A673 (cell line): ENCODE measurements at places on chromosomes 7 and 10. TPM values are rescaled to one million over a fixed set of nuclear protein-coding genes. Genes with fewer than 3 reads are reported as not detected.

Gene TAS2R5
- 0.43 and 0.72 TPM in 2 replicates for total RNA-seq

Gene ZSCAN21
- 17.2 and 21.7 TPM in 2 replicates for total RNA-seq

Gene HPSE2
- not detected in 2 replicates for total RNA-seq

Gene SCIN
- 0.09 and 0.39 TPM in 2 replicates for total RNA-seq

Gene DHX32
- total RNA-seq, result 36.2 and 45.4 TPM in 2 replicates

Gene LMTK2
- total RNA-seq, result 20.6 TPM in 2 replicates

Gene PPP1R17
- total RNA-seq, result not detected in 2 replicates

Gene KIN
- 14.9 and 16.3 TPM in 2 replicates for total RNA-seq

Gene LFNG
- total RNA-seq, result 8.7 and 11.7 TPM in 2 replicates

Gene CHAT
- 0.24 and 0.56 TPM in 2 replicates for total RNA-seq

Gene CTAGE8
- 2.1 and 2.8 TPM in 2 replicates for total RNA-seq

DNA sequence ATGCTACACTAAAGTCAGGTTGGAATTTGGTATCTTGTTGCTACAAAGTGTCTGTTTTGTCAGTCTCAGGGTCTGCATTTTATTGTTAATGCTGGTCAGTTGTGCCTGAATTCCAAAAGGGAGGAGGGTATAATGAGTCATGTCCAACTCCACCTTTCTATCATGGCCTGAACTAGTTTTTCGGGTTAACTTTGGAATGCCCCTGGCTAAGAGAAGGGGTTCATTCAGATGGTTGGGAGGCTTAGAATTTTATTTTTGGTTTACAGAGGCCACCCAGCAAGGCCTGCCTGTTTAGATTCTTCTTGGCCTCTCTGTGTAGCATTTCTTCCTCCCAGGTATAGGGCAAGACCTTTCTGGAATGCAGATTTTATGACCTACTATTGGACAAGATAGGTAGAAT is 93.2 kb downstream of the SKIDA1 start:
- no peak for DNase-seq

GRCh38 chr7:78794101-78794500 is 659.4 kb downstream of the MAGI2 start:
- DNase-seq, result no peak

- no peak for DNase-seq
Observed at GRCh38 chr7:132077971-132078685, 498.1 kb downstream of the PLXNA4 start.

DNA sequence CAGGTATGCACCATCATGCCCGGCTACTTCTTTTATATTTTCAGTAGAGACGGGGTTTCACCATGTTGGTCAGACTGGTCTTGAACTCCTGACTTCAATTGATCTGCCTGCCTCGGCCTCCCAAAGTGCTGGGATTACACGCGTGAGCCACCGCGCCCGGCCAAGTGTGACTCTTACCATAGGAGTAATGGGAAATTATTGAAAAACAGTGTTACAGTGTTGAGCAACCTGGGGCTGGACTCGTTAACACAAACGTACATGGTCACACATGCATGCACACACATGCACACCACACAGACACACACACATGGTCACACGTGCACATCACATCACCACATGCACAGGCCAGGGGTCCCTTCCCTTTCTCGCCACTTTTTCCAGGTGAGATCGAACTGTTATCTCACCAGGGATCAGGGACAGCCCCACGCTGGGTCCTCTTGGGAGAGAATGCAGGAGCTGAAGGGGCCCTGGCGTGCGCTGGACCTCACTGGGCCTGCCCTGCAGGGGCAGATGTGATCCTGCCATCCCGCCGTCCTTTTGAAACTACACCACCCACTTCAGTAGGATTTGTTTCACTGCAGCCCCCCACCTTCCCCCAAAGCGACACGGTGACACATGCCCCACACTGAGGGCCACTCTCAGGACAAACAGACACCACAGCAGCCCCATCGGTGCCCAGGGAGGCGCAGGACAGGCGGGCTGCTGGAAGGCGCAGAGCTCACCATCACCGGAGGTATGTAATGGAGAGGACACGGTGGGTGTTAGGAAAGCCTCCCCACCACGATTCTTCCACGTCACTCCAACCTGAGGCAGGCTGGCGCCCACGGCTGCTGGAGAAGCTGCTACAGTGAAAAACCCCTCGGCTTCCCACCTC is 10.2 kb downstream of the RADIL start:
- DNase-seq, result no peak

DNA sequence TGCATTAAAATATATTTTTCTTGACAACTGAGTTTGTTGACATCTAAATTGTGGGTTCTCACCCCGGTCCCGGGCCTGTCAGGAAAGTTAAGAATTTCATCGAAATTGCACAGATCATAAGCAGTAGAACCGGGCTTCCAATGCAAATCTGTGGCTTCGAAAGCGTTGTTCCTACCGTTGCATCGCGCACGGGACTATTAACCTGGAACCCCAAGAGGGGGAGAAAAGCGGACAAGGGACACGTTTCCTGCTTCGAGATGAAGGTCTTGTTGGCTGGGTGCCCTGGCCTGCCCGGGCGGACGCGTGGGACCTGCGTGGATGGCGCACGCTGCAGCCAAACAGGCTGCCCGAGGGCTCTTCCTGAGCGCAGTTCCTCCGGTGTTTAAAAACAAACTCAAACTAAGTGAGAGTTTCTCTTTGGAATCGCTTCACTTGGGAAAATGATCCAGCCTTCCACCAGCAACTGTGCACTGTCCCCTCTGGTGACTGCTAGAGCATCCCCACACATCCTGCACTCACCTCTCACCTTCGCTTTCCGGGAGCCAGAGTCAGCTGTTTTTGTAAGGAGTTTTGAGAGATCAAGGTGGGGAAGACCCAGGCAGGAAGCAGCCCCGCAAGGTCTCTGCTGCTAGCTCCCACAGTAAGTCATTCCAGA is 5.1 kb upstream of the TBX20 start:
- DNase-seq, result no peak

- DNase-seq, result peak; percentile 29
Observed at GRCh38 chr7:55366461-55367070, 1.4 kb downstream of the LANCL2 start.

DNA sequence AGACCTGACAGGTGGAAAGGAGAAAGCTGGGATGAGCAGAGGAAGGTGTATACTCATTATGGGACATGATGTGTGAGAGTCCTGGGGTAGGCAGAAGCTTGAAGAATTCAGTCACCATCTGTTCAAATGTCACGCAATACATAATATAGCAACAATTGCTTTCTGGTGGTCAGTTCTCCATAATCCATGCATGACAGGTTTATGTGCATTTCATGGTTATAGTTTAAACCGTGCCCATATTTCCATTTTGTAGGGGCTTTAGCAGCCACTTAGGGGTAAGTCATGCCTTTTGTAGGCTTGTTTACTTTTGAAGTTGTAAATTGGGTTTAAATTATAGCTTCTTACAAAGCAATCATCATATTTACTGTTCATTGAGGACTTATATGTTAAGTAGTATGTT is 158.8 kb downstream of the NXPH1 start:
- no peak for DNase-seq

DNA sequence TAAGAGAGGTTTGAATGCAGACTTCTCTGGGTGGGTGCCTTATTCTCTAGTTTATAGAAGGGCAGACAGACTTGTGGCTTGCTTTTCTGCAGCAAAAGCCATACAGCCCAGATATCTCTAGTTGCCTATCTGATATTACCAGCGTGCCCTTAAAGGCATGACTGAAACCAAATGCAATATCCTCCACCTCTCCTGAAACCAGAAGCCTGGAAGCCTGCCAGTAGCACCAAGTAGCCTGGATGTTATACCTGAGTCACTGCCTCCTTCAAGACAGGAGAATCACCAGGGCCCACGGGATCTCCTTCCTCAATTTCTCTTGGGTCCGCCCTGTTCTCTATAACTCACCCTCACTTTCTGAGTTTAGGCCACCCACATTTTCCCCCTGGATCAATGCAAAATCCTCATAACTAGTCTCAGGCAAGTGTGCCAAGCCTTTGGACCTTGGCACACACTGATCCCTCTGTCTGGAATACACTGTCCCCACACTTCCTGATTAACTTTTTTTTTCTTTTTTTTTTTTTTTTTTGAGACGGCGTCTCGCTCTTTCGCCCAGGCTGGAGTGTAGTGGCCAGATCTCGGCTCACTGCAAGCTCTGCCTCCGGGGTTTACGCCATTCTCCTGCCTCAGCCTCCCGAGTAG is 638.4 kb downstream of the GALNT17 start:
- no peak for DNase-seq

DNA sequence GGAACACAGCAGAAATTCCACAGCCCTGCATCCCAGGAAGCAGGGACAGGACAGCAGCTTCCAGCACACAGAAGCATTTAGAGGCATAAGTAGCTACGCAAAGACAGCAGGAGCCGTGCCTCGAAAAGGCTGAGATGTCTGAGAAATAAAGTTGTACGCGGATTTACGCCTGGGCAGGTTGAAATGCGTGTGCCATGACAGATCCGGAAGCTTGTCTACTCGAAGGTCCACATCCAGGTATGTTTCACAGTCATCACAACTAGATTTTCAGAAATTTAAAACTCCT is 26.1 kb downstream of the DIP2C start:
- DNase-seq, result no peak

- no peak for DNase-seq
Observed at GRCh38 chr7:35695473-35695850, 527 bp upstream of the HERPUD2 start.

DNA sequence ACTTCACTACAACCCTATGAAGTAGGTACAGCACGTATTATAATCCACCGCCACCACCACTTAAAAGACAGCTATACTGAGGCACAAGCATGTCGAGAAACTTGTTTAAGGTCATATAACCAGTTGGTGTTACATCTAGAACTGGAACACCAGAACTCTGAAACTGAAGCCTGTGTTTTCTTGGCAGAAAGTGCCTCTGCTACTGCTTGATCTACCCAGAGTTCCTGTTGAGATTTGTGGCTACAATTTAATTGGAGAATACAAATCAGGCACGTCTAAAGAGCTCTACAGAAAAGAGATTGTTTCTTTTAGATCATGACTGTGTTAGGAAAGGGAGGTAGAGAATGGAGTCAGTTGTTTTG is 4.3 kb upstream of the ADD3 start:
- DNase-seq, result peak; percentile 25

GRCh38 chr7:145534301-145534700 is 582.3 kb upstream of the CNTNAP2 start:
- DNase-seq, result no peak

GRCh38 chr10:88395677-88396076 is 187.4 kb downstream of the RNLS start:
- DNase-seq, result peak; percentile 4

DNA sequence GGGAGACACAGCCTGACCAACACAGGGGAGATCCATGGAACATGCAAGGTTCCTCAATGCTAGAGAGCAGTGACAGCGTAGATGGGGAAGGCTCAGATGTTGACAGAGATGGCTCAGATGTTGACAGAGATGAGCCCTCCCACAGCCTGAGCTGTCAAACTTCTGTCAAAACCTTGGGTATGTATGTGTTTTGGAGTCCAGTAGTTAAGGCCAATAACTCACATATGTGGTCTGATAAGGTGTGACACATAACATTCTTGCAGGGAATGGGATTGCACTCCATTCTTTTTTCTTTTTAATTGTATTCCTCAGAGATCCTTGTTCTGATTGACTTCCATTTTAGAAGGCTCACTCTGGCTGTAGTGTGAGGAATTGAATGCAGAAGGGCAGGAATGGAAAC is 136.3 kb downstream of the C1GALT1 start:
- DNase-seq, result no peak

DNA sequence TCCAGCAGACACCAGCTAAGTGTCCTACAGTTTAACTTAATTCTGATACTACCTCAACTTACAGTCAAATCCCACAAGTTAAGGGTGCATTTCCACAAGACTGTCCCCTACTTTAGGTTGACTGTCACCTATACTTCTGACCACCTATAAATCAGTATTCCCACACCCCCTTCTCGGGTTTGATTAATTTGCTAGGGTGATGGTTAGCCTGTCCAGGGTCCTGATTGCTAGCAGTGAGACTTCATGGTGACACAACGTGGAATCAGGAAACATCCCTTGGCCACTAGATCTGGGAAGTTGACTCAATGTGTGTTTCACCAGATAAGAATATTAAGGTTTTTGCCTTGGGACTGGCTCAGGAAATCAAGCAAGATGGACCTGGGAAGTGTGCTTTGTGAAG is 88.4 kb downstream of the OR13A1 start:
- no peak for DNase-seq

DNA sequence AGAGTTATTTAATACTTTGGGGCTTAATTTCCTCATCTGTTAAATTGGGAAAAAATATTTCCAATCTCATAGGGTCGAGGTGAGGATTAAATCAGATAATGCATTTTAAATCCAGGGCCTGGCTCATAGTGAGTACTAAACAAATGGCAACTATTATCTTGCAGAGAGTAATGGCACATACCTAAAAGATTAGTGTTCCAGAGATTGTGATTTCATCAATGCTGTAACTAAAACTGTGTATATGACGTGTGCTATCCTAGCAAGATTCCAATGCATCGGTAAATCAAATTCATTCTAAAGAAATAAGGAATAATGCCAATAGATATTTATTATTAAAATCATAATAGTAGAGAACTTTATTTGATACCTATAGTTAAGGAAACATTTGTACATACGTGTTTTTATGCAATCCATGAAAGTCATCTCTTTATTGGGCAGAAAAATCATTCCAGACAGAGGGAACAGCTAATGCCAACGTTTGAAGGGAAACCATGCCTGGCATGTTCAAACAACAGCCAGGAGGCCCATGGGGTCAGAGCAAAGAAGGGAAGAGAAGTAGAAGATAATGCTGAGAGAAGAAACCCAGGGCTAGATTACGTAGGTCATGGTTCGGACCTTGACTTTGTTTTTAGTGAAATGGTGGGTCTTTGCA is 174.8 kb upstream of the AGR3 start:
- no peak for DNase-seq

- DNase-seq, result no peak
Observed at GRCh38 chr7:117405519-117405918, 21.8 kb downstream of the ASZ1 start.

DNA sequence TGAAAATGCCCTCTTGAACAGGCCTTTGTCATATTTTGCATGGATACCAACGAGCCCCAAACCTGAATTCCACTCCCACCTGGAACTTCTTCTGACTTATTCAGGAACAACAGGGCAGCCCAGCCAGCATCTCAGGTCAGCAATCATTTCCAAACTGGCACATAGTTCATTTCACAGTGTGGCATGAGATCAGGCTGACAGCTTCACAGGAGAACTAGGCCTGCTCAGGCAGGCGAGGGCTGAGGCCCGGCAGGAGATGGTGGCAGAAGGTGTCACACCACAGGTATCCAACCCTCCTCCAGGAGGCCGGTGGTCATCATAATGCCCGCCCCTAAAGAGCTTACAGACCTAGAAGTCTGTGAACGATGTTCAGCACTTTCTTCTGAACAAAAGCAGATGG is 42.5 kb downstream of the DENND11 start:
- no peak for DNase-seq

- no peak for DNase-seq
Observed at GRCh38 chr10:571166-571565, 118.3 kb downstream of the DIP2C start.
